ENCODE measurements at places on chromosomes 6 and 20.

GRCh38 chr6:3355011-3355357 lies 96.2 kb downstream of the PSMG4 start:
- no peak for DNase-seq

DNA sequence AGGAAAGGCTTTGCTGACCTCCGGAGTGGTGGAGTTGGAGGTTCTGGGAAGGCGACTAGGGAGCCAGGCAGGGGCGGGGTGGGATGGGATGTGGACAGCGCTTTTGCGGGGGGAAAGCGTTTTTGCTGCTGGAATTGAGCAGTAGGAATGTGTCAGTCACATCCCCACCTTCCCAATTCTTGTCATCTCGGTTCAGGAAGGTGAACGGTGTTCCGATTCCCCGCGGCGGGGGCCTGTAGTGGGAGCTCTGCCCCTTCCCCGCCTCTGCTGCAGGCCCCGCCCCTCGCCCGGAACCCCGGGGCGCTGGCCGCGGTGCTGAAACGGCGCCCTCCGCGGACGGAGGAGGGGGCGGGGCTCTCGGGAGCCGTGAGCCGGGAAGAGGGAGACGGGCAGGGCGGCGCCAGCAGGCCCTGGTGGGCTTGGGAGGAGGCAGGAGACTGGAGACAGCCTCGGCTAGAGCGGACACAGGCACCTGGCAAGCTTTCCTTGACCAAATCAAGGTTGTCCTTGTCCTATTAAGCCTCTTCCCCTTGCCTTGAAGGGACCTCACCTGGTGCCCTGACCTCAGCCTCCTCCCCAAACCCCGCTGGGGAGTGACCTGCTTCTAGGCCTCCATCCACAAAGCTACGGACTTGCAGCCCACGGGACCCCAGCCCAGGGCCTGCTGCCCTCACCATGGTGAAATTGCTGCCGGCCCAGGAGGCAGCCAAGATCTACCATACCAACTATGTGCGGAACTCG lies at the start of gene LHFPL5:
TSS of gene LHFPL5 (plus strand) at position 357 of the 741 bp plus-strand sequence. CDS start at position 676, 319 bp downstream.
- peak; percentile 71 for DNase-seq

- no peak for DNase-seq
Observed at GRCh38 chr6:13696226-13696625, 15.4 kb downstream of the RANBP9 start.

DNA sequence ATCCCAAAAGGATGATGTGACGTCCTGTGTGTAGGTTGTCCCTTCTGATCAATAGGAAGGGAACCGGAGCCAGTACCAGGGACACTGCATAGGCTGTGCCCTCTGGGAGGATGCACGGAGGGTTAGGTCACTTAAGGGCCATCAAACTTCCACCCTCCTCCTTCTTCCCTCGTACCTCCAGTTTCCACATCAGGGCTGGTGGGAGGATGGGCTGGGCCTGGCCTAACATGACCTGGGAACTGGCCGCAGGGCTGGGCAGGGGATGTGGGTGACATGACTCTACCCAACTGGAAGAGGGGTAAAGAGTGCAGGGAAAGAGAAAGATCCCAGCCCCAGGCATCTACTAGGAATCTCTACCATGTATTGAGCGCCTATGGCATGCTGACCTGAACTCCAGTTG lies 46.2 kb upstream of the MDGA1 start:
- no peak for DNase-seq

- no peak for DNase-seq
Observed at GRCh38 chr6:51743999-51744398, 343.4 kb downstream of the PKHD1 start.
